Endothelial cell (in vitro differentiated cells): ENCODE measurements at places on chromosomes 3 and 15.

GRCh38 chr3:122353215-122353614 is 28.2 kb downstream of the CSTA start:
- no peak for DNase-seq

GRCh38 chr3:103927896-103928295 is 1438.8 kb upstream of the ALCAM start:
- no peak for DNase-seq

GRCh38 chr3:28322464-28322863 is 26.1 kb upstream of the ZCWPW2 start:
- no peak for DNase-seq

- DNase-seq: no peak
Measured at GRCh38 chr3:152376351-152377183, 107.8 kb downstream of the MBNL1 start.

GRCh38 chr3:127738192-127738840 is 65.6 kb downstream of the ABTB1 start:
- DNase-seq: no peak

- DNase-seq: no peak
Measured at GRCh38 chr15:58585693-58586443, 154.1 kb downstream of the LIPC start.

DNA sequence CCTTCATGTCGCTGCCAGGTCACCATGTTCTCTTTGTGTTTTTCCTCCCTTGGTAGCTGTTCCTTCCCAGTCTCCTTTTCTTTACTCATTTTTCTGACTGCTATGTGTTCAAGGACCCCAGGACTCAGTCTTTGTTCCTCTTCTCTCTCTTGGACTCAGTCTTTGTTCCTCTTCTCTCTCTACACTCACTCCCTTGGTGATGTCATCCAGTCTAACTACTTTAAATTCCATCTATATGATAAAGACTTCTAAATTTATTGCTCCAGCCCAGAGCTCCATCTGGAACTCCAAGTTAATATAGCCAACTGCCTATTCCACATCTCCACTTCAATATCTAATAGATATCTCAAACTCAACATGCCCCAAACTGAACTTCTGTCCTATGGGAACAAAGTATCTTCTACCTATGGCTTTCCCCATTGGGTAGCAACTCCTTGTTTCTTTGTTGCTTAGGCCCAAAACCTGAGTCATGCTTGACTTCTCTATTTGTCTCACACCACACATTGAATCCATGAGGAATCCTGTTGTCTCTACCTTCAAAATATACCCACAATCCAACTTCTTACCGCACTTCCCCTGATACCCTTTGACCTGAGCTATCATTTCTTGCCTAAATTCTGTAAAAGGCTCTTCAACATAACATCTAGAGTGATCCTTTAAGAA is 4.9 kb upstream of the DYNC1LI1 start:
- no peak for DNase-seq

GRCh38 chr3:46495901-46496456 is 1.8 kb upstream of the RTP3 start:
- no peak for DNase-seq

GRCh38 chr3:175224051-175224450 is 364.9 kb downstream of the NAALADL2 start:
- DNase-seq: no peak

GRCh38 chr15:59457103-59457502 is 19.1 kb downstream of the FAM81A start:
- DNase-seq: no peak

GRCh38 chr15:68583321-68583720 is 4.5 kb downstream of the CORO2B start:
- no peak for DNase-seq
